ENCODE measurements at places on chromosomes 2 and 18.

- no peak for DNase-seq
These were observed 11.0 kb upstream of the OSR1 start for GRCh38 chr2:19369341-19369955.

GRCh38 chr2:199692489-199692888, 158.5 kb downstream of the FTCDNL1 start:
- no peak for DNase-seq

DNA sequence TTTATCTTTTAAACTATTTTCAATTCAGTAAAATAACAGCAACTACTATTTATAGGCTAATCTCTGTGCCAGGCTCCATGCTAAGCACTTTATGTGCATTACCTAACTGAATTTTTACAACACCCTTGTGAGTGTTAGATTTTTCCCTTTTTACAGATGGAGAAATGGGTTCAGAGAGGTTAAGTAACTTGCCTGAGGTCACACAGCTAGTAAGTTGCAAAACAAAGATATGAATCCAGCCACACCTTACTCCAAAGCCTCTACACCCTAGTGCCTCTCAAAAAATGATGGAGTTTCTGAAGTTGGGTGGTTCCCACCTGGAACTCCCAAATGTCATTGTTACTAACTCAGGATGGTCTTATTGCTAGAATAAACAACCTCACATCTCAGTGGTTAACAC, 60.8 kb downstream of the RHOB start:
- no peak for DNase-seq

DNA sequence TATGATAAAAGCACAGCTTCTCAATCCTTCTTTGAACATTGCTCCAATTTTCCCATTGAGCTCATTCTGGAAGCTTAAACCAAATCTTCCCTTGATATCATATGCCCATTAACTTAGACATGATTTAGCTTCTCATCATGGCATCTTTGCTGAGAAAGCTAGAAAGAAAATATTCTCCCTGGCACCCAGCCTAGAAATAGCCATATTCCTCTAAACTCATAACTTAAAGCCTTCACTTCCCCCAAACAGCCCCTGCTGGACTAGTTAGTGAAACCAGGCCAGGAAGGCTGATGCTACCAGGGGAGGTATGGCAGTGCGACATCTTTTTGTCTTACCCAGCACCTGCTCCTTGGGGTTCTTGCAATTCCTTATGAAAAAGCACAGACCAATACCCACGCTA, 4.3 kb downstream of the AAK1 start:
- no peak for DNase-seq

DNA sequence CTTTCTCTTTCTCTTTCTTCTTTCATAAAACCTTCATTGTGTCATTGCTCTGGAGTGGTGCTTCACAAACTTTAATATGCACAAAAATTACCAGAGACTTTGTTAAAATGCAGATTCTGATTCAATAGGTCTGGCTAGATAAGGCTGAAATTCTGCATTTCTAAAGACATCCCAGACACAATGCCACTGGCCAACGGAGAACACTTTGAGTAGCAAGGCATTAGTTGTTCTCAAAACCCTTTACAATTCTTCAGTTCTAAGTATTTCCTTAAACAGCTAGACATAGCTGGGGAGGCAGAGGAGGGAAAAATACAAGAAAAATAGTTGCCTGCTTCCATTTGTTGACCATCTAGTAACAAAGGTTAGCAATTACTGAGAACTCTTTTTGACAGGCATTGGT, 101.8 kb upstream of the PIK3C3 start:
- DNase-seq: no peak

DNA sequence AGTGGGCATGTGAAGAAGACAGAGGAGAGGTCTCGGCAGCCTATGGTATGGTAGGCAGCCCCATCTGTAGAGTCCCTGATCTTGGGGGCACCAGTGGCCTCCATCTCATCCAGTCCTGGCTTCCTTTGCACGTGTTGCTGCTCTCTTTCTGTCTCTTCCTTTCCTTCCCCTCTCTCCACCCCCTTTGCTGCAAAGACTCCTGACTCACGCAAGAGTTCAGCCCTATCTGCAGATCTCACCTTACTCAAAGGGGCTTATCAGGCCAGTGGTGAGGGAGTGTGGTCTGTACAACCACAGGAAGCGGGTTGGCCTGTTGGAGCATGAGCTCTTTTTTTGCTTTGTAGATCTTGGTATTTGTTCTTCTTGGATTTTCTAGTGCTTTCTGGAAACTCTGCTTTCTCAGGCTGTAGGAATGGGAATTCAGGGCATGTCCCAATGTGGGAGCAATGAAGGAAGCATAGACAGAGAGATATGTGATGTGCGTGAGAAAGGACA, 14.6 kb upstream of the NT5DC4 start:
- no peak for DNase-seq

- DNase-seq: no peak
These were observed 469.6 kb upstream of the ID2 start for GRCh38 chr2:8212239-8212638.

GRCh38 chr2:135689679-135690078, 52.0 kb upstream of the UBXN4 start:
- no peak for DNase-seq

DNA sequence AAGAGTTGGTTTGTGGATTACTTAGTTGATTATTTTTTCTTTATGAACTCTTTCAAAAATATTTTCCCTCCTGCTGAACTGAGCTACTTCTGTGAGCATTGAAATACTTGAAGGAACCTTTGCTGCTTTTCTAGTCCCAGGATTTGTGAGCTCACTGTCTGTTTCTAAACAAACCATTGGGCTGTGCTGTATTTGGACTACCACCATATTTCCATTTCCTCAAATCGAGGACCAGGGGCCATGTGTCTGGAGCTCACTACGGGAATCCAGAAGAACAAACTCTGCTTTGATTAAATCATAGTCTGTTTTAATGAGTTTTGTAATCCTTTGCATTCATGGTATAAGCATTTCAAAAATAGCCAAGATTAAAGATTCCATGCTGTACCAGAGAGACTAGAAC, 1.3 kb downstream of the MRPL33 start:
- no peak for DNase-seq

DNA sequence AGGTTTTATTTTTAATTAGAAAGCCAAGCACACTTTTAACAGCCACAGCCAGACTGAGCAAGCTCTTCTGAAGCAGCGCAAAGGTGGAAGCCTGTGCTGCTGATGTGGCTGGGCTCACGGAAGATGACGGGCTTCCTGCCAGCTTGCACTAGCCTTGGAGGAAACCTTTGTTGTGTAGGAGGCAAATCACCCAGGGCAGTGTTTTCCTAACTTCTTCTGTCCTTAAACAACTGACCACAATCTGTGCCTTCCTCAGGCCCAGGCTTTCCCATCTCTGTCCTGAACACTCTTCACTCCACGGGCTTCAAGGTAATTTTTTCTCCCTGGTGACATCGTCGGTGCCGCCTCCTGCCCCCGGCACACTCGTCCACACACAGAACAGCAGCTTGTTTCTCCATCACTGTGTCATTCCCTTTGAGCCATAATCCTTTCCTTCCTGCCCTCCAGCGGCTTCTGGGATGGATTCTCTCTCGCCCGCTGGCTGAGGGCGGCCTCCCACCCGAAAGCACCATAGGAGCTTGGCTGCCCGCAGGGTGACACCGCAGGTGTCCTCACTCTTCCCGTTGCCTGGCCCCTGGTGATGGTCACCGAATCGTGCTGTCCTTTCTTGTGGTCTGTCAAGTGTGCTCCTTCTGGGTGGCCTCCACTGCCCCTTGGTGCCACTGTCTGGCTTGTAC, 31.1 kb upstream of the INHBB start:
- DNase-seq: no peak

DNA sequence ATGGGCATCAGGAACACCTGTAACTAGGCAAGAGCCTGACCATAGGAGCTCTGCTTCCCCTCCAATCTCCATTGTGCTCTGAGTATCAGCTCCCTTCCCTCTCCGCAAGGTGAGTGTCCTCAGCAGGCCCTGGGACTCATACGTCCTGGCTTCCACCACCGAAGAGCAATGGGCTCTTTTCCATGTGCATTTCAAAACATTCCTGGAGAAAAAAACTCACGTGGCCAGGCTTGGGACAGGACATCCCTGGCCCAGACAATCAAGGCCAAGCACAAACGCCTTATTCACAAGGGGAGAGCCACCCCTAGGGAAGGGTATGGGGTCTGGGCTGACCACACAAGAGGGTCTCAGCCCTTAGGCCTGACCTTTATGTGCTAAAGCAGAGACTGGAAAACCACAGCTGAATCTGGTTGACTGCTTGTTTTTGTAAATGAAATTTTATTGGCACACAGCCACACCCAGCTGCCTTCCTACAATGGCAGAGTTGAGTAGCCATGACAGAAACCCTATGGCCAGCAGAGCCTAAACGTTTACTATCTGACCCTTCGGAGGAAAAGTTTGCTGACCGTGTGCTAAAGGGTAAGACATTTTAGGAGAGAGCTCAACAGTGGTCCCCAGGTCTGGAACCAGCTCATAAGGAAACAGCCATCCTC, 175.7 kb upstream of the ARL4C start:
- no peak for DNase-seq

DNA sequence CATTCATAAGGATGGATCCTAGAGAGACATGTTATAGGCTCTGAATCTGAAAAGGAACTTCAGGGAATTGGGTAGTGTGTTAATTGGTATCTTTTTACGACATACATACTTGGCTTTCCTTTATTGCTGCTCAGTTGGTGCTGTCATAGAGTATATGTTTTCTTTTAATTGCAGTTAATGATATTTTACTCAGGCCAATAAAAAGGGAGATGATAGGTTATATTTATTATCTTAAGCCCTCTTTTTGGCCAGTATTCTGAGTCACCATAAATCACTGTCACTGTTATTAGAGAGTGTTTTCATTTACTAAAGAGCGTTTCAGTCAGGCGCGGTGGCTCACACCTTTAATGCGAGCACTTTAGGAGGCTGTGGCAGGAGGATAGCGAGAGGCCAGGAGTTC, 47.6 kb downstream of the RALBP1 start:
- DNase-seq: no peak

- DNase-seq: no peak
These were observed 129.9 kb upstream of the KLHL14 start for GRCh38 chr18:32902568-32903330.

- DNase-seq: no peak
These were observed 3.9 kb upstream of the FSIP2 start for GRCh38 chr2:185734658-185735057.

DNA sequence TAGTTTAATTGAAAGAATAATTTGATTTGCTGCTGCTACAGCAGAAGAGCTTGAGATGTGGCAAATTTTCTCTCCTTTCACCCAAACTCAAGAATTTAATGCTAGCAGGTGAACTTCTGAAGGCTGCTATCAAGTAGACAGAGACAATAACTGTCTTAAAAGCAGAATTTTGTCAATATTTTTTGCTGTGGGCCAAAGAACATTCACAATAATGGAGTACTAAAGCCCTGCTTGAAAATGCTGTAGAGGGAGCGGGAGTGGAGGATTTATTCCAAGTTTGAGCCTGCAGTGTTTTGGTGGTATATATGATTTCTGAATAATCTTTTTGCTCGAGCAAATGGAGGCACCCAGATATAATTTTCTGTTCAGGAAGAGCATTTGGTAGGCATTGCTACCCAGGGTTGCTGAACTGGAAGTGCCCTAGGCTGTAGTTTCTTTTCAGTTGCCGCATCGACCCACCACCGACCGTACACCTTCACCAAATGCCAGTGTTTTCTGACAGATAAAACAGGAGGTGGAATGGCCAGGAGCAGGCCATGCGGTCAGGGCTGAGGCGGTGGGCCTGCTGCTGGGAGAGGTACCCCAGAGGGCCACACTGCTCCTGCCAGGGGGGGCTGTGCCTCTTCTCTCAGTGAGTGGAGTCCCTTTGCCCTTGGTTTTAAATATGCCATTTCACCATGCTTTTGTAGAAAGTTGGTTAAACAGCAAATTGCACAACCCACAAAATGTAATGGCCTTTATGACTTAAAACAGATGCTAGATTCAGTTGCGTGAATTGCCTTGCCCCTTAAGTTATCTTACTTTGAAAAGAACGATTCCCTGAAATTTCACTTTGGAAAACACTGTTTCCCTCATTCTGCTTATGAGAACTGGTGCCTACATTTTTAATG, 36.4 kb downstream of the TSHZ1 start:
- no peak for DNase-seq

GRCh38 chr2:55010149-55010591, 40.1 kb downstream of the RTN4 start:
- peak; percentile 29 for DNase-seq

GRCh38 chr18:3604498-3605408, 154.8 kb downstream of the TGIF1 start:
- DNase-seq: no peak

- DNase-seq: no peak
These were observed 1.1 kb downstream of the LRATD1 start for GRCh38 chr2:14633461-14634181.

DNA sequence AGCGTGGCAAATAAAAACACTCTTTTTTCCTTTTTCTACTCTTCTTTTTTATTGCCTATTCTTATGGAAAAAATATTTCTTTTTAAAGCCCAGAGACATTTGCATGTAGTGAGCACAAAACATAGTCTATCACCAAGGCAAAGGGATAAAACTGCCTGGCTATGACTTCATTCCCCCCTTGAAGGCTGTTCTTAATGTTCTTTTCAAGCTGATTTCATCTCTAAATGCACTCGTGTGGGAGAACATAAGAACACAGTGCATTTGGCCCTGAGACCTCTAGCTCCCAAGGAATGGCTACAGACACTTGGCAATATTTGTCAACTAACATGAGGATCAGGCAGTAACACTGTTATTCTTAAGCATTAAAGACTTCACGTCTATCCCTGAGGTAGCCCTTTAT, 17.4 kb upstream of the DNAJC10 start:
- DNase-seq: no peak

GRCh38 chr18:54033052-54033451, 191.4 kb downstream of the MBD2 start:
- no peak for DNase-seq

DNA sequence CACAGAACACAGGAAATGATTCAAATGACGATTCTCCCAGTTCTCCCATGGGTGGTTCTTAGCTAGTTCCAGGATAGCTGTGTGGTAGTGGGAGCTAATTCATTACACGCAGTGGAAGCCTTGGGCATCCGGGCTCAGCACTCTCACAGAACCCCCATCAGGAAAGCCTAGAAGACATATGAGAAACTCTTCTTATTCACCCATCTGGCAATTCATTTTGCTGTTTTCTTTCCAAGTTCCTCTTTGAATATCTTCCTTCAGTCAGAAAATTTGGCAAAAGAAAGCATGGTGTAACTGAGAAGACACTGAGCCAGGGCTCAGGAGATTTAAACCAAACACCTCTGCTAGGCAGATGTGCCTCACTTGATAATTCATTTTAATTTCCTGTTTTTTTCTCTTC, 85.2 kb upstream of the FN1 start:
- no peak for DNase-seq

DNA sequence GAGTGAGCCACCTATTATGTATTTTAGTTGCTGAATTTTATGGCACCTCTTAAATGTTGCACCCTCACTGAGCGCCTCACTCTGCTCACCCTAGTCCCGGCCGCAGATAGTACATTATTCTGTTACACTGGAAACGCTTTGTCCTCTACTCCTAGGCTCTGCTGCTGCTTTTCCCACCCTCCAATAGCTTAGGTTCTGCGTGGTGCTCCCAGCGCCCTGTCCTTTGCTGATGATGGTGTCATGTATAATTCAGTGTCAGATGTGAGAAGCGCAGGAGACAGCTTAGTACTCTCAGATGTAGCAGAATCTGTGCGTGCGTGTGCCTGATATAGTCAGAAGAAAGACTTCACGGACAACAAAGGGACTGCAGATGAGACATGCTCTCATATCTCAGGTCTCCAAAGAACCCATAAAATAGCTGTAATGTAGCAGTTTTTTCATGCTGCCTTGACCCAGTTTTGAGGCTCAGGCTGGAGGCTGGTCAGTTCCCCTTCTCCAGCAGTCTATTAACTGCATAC, 1.4 kb upstream of the REEP1 start:
- no peak for DNase-seq

GRCh38 chr2:82591718-82592117, 1867.4 kb downstream of the SUCLG1 start:
- no peak for DNase-seq

- DNase-seq: no peak
These were observed 34.7 kb downstream of the CRACDL start for GRCh38 chr2:98901291-98901690.

All from nucleus accumbens (tissue), 56 donors.